NCI-H526 (cell line): ENCODE measurements at places on chromosomes 13 and 19.

DNA sequence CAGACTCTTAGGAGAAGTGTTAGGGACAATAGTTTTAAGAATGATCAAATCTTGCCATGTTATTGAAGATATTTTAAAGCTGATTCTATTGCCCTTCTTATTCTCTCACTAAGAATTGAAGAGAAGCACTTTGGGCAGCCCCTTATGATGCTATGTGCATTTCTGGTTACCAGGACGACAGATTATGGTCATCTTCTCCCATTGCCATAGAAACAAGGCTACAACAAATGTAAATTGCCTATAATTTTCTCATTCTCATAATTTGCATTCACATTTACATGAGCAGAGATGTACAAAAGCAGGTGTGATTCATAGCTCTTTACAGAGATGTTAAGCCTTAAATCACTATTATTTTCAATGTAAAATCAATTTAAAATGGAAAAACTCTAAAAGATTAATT, 137.3 kb upstream of the PCDH9 start:
- DNase-seq = no peak

DNA sequence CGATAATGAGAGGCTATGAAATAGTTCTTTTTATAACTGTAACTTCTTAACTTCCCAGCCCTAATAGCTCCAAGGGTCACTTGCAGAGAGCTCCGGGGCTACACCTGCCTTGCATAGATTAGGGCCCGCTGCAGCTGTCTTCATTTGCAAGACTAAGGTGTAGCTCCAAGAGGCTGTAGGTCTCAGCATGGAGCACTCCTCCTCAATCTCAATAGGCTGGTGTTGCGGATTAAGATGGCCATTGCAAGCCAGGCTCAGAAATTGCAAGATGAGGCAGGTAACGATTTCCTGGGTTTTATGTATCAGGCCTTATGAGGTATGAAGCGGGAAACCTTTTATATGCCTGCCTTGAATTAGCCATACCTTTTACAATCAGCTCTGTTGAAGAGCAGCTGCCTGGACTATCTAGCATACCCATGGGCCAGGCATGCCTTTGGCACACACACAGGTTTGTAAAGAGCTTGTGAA, 185.7 kb downstream of the TM9SF2 start:
- no peak for DNase-seq

DNA sequence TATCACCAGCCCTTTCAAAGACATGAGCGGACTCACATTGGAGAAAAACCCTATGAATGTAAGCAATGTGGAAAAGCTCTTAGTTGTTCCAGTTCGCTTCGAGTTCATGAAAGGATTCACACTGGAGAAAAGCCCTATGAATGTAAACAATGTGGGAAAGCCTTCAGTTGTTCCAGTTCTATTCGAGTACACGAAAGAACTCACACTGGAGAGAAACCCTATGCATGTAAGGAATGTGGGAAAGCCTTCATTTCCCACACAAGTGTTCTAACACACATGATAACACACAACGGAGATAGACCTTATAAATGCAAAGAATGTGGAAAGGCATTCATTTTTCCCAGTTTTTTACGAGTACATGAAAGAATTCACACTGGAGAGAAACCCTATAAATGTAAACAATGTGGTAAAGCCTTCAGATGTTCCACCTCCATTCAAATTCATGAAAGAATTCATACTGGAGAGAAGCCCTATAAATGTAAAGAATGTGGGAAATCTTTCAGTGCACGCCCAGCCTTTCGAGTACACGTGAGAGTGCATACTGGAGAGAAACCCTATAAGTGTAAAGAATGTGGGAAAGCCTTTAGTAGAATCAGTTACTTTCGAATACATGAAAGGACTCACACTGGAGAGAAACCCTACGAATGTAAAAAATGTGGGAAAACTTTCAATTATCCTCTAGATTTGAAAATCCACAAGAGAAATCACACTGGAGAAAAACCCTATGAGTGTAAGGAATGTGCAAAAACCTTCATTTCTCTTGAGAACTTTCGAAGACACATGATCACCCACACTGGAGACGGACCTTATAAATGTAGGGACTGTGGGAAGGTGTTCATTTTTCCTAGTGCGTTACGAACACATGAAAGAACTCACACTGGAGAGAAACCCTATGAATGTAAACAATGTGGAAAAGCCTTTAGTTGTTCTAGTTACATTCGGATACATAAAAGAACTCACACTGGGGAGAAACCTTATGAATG, 17.6 kb downstream of the ZNF791 start:
- no peak for DNase-seq

GRCh38 chr13:73025217-73026012, 33.4 kb upstream of the KLF5 start:
- no peak for DNase-seq

GRCh38 chr19:44438441-44438840, 9.8 kb downstream of the ZNF229 start:
- DNase-seq = no peak

DNA sequence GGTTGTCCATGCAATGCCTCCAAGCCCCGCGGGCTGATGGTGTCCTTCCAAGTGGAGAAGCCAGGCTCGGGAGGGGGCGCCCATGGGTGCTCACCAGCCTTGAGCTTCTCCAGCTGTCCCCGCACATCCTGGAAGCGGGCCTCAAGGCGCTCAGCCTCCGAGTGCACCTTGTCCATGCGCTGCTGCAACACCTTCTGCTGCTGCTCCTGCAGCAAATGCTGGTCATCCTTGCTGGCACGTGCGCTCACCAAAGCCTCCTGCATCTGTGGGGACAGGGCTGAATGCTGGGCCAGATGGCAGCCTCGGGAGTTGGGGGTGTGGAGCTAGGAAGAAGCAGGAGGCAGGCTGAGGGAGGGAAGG, 22.8 kb upstream of the EMP3 start:
- no peak for DNase-seq

GRCh38 chr13:106109391-106109791, 426.1 kb downstream of the EFNB2 start:
- DNase-seq = no peak

GRCh38 chr13:75120085-75120484, 361.9 kb downstream of the TBC1D4 start:
- no peak for DNase-seq

DNA sequence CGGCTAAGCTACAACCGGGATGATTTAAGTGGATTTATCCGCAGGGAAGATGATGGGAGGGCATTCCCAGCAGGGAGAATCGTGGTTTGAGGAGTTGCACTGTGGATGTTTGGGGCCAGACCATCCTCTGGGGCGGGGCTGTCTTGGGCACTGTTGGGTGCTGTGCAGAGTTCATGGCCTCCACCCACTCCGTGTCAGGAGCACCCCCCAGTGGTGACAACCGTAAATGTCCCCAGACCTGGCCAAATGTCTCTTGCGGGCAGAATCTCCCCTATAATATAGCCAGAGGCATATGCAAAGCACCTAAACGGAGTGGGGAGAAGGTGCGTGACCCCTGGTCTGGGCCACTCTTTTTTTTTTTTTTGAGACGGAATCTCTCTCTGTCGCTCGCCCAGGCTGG, 40.2 kb downstream of the SMIM24 start:
- no peak for DNase-seq

- DNase-seq = peak; percentile 82
Observed at GRCh38 chr13:52599037-52599847, 43.0 kb upstream of the HNRNPA1L2 start.

DNA sequence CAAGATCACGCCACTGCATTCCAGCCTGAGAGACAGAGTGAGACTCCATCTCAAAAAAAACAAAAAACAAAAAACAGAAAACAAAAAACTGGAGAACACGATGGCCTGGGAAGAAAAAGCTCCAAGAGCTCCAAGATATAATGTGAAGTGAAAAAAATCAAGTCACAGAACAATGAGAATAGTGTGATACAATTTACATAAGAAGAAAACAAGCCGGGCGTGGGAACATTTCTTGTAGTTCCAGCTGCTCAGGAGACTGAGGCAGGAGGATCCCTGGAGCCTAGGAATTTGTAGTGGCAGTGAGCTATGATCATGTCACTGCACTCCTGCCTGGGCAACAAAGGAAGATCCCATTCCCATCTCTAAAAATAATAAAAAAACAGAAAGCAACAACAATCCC, 8.5 kb upstream of the LMTK3 start:
- no peak for DNase-seq

- no peak for DNase-seq
Observed at GRCh38 chr13:22082437-22083100, 411.7 kb downstream of the FGF9 start.
